COR-L47 (cell line): ENCODE measurements at places on chromosomes 11 and 22.

GRCh38 chr11:19199771-19200170 is 2.0 kb downstream of the CSRP3 start:
- no peak for DNase-seq

DNA sequence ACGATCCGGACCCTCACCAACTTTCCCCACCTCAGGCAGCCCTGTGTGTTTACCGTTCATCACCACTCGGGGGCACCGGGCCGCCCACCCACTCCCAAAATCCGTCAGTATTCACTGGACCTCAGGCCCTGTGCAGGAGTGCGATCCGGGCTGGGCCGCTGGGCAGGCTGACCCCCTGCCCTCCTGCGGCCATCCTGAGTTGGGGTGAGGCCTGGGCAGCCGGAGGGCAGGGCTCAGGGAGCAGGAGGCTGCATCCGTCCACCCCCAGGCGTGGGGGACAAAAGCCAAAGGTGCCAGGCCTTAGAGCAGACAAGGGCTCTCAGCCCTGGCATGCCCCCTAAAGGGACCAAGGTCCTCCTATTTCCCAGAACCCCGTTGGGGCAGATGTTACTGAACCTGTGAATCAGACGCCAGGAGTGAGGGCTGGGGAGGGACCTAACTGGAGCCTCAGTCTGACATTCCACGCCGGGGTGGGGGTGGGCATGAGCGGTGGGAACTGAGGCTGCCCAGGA is 16.8 kb upstream of the TMEM191C start:
- DNase-seq: no peak

DNA sequence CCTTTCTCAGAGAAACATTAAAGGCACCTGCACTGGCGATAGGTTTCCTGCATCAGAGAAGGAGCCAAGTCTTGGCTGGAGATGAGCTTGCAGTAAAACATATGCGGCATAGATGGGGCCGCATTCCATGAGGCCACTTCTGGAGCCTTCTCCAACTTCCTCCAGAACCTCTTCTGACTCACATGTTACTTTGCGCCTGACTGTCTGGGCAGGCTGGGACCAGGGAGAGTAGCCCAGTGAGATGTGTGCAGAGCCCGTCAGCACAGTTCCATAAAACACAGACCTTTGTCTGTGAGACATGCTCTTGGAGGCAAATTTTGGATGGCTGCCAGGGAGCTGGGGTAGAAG is 55.4 kb upstream of the BID start:
- no peak for DNase-seq

- no peak for DNase-seq
These were observed 29.7 kb upstream of the SORL1-AS1 start for GRCh38 chr11:121482231-121483129.

GRCh38 chr22:45353786-45354185 is 44.1 kb downstream of the FAM118A start:
- no peak for DNase-seq

DNA sequence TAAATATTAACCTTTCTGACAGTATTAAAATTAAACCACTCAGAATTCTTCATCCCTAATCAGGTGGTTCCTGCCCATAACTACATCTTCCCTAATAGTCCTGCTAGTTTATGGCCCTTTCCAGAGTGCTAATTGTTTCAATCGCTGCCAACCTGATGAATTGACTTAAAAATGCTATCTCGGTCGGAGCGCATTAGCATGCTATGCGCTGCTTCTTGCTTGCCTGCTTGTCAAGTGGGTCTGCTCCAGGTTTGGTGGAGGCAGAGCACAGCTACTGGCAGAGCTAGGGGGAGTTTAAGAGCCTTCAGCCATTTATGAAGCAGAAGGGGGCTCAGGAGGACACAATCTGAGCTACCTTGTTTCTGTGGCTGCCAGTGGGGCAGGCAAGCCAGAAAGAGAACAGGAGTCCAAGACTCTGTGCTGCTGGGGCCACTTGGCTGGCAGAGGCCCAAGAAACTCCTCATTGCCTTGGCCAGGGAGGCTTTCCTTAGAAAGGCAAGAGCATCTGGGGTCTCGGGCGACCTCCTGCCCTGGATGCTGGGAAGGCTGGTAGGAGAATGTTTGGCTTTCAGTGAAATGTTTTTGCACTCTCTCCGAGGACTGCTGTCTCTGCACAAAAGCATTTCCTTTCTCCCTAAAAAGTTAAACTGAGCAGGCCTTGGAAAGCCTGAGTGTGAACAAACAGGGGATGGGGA is 62.1 kb upstream of the PHOX2A start:
- no peak for DNase-seq

DNA sequence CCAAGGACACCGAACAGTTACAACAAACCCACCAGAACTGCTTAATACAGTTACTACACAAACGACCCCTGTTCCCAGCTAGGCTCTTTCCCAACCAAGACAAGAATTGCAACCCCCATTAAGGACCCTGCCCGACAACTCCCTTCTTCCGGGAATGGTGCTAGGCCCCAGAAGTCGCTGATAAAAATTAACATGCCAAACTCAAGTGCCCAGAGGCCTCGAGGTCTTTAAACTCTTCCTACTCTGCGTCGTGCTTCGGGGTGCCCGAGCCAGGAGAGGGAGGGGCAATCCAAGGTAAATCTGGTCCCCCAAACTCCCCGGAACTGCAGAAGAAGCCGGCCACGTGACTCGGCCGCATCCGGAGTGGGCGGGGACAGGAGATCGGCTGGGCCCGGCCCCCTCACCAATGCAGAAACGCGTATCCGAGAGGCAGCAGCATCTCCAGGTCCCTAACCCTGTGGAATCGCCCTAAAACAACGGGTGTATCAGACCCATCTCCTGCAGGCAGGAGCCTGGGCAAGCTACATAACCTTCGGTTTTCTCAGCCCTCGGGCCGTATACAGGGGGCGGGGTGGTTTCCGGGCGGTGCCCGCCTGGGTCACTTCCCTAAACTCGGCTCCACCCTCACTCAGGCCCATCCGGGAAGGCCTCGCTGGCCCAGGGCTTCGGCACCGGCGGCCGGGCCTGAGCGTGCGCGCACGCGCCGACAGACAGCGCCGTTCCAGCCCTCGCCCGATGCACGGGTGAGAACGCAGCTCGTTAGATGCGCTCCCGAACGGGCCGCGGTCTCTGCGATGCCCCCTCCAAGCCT is 1.1 kb downstream of the CFL1 start:
- peak; percentile 48 for DNase-seq

DNA sequence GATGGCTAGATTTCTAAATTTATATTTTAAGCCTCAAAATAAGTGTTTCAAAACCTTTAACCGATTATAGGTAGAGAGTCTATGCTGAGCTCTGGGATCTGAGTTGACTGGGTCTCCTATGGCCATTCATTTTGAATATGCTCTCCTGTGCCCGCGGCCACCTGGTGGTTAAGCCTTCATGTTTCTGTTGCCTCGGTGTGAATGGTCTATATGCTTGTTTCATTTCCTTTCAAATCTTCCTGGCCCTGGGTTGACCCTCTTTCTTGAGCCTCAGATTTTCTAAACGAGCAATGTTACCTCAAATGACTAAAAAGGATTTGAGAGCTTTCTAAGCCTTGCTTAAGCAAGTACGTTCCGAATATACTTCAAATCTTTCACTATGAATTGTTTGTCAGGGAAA is 789.4 kb upstream of the KIRREL3 start:
- DNase-seq: peak; percentile 37

GRCh38 chr22:48092866-48093265 is 1330.4 kb downstream of the TBC1D22A start:
- no peak for DNase-seq

- no peak for DNase-seq
These were observed 8.7 kb downstream of the SPI1 start for GRCh38 chr11:47369676-47370075.

GRCh38 chr11:103125462-103125861 is 16.2 kb downstream of the DYNC2H1 start:
- DNase-seq: no peak

DNA sequence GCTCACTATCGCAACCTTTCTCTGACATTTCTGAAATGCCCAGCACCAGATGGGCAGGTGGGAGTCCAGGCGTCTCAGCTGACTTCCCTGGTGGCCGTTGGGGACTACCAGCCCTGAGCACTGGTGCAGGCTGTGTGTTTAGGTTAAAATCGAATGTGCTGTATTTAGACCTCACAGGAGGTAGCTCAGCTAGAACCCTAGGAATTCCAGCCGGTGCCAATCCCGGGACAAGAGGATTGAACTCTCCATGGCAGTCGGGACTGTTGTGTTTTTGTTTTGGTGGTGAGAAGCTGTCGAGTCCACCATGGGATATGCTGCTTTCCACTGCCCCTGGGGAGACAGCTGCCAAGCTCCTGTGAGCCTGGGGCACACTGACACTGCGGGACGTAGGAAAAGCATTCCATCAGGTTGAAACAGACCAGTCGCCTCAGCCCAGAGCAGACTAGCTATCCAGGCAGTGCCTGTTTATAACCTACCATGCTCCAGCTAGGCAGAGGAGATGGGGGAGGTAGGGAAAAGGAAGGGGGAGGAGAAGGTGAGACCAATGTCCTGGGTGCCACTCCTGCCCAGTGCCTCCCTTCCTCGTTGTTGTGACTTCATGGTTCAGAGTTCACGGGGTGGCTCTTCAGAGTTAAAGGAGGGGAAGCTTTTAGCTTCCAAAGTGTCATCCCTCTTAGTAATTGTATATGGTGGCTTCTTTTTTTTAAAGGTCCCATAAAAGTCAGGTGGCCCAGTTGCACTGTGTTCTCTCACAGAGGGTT is 53.0 kb downstream of the MICAL2 start:
- no peak for DNase-seq
